ENCODE measurements at places on chromosomes 11 and 22. TPM values are rescaled to one million over a fixed set of nuclear protein-coding genes. Genes with fewer than 3 reads are reported as not detected.

PKDREJ gene
- not detected for total RNA-seq

CCDC90B gene
- 18.4 TPM for total RNA-seq

OSBPL5 gene
- 9.3 TPM for total RNA-seq

MMP10 gene
- total RNA-seq = not detected

NPTXR gene
- total RNA-seq = 0.36 TPM

GRCh38 chr11:75028724-75029123 is 40.0 kb downstream of the NEU3 start:
- no peak overlapping the region for H3K4me3 ChIP-seq
- DNase-seq = no peak
- H3K27ac ChIP-seq = no peak overlapping the region
- H3K4me1 ChIP-seq = peaks cover 26% of the 10 kb centered on the region
- no peaks in the 10 kb centered on the region for H3K27me3 ChIP-seq

DNA sequence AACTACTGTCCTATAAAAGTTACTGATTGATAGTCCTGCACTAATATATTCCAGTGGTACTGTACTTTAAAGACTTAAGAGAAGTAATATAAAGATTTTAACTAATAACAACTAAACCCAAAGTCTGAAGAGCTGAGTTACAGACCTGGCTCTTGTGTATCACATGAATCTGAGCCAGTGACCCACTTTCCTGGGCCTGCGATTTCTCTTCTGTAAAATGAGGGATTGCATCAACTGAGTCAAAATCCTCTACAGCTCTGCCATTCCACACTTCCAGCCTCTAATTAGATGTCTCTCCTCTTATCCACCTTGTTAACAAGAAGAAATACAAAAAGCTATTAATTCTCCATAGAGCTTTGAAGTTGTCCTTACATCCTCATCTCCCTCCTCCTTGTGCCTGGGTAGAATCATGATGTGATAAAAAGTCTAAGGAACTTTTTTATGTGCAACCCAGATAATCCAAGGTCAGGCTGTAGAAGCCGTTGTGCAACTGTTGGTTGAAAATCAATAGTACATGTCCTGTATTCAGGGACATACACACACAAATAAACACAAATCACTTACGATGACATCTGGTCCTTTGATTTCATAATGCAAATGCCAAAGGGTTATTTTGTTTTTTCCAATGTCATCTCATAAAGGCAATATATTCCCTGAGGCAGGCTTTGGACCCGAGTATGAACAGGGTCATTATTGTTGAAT is 410.3 kb downstream of the KCNA4 start:
- no peak for DNase-seq
- H3K36me3 ChIP-seq = no peaks in the 10 kb centered on the region
- no peaks in the 10 kb centered on the region for H3K4me1 ChIP-seq
- no peaks in the 10 kb centered on the region for H3K27me3 ChIP-seq
- H3K27ac ChIP-seq = no peak overlapping the region
- no peak overlapping the region for H3K4me3 ChIP-seq

DNA sequence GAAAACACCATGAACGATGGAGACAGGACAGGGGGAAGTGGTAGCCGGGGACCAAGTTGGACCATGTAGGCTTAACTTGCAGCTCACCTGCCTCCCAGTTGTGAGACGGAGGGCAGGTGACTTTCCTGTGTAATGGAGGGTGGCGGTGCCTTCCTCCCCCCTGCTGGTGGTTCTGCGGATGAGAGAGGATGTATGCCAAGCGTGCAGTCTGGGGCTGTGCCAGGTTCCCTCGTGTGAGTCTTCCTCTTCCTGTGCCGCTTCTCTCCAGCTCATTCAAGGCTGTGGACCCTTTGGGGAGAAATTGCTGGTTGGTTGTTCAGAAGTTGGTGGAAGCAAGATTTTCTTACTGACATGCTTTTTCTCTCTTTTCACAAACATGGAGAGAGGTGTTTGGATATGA is 35.1 kb downstream of the MPPED1 start:
- H3K4me1 ChIP-seq = no peaks in the 10 kb centered on the region
- DNase-seq = no peak
- no peak overlapping the region for H3K4me3 ChIP-seq
- H3K36me3 ChIP-seq = no peaks in the 10 kb centered on the region
- H3K27ac ChIP-seq = no peak overlapping the region

GRCh38 chr11:126152152-126152551 is 59.3 kb downstream of the RPUSD4 start:
- no peak for DNase-seq
- no peaks in the 10 kb centered on the region for H3K4me1 ChIP-seq
- no peak overlapping the region for H3K4me3 ChIP-seq
- H3K27ac ChIP-seq = no peak overlapping the region

GRCh38 chr22:26740253-26740652 is 82.9 kb downstream of the MIAT start:
- H3K27ac ChIP-seq = no peak overlapping the region
- peaks cover 3% of the 10 kb centered on the region for H3K4me1 ChIP-seq
- H3K4me3 ChIP-seq = no peak overlapping the region
- H3K36me3 ChIP-seq = no peaks in the 10 kb centered on the region
- no peaks in the 10 kb centered on the region for H3K27me3 ChIP-seq
- DNase-seq = no peak

- peaks cover 23% of the 10 kb centered on the region for H3K36me3 ChIP-seq
- H3K27me3 ChIP-seq = no peaks in the 10 kb centered on the region
- H3K4me1 ChIP-seq = peaks cover 30% of the 10 kb centered on the region
- H3K27ac ChIP-seq = peak overlapping the region; percentile 81
- H3K4me3 ChIP-seq = peak overlapping the region; percentile 97
- DNase-seq = peak; percentile 71
Observed at GRCh38 chr22:19430890-19431541, 517 bp downstream of the HIRA start.

DNA sequence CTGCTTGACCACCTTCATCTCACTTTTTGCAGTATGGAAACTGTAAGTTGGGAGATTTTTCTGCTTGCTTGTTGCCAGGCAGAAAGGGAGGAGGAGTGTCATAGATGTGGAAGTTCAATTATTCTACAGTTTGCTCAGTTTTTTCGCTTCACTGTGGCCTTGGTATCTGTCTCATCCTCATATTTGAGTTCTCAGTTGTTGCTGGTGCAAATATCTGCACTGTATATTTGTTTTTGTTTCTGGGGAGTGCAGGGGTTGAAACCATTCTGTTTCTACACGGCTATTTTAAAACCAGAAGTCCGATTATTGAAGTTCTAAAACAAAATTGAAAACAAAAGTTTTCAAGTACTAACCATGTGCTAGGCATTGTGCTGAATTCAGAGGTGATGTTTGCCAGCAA is 153.4 kb downstream of the JRKL start:
- no peak overlapping the region for H3K27ac ChIP-seq
- no peak overlapping the region for H3K4me3 ChIP-seq
- no peaks in the 10 kb centered on the region for H3K4me1 ChIP-seq
- no peaks in the 10 kb centered on the region for H3K36me3 ChIP-seq
- no peak for DNase-seq

GRCh38 chr11:64101461-64101860 is 64.5 kb downstream of the MACROD1 start:
- H3K27me3 ChIP-seq = no peaks in the 10 kb centered on the region
- peak overlapping the region; percentile 38 for H3K4me3 ChIP-seq
- H3K27ac ChIP-seq = peak overlapping the region; percentile 66
- DNase-seq = no peak
- peaks cover 59% of the 10 kb centered on the region for H3K4me1 ChIP-seq

DNA sequence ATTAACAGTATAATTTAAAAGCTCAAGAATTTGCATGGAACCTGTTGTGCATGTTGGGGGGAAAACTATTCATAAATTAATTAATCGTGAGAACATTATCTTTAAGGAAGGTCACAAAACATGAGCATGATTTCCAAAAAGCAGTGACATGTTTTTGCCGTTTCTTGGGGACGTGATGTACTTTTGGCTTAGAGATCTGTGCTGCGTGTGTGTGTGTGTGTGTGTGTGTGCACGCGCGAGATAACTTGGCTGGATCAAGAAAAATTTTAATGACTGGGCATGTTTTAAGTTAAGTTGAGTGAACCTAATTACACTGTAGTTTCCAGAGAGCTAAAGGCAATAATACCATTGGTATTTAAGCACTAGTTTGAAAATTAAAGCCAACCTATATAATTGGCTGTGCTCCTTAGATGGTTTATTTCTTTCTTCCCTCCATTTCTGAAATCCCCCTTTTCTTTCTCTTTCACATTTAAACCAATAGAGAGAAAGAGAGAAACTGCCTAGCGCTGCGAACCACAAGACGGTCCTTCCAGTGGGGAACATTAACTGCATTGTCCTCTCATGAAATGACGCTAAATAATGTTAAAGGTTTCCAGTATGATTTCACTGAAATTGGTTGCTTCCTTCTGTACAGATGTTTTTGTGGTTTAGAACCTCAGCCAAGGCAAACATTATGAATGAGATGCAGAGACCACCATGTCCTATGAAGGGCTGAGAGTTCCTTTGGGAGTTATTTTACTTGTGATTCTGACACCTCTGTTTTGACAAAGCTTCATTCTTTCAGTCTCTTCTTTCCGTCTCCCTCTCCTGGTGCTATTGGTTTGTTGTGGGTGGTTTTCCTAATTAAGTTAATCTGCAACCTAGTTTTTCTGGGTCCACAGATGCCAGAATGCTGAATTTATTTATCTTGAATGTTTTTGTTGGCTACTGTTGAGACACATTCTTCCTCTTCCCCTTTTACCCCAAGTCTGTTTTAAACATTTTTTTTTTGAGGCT is 51.7 kb downstream of the ZBTB16 start:
- no peaks in the 10 kb centered on the region for H3K27me3 ChIP-seq
- H3K36me3 ChIP-seq = peaks cover 5% of the 10 kb centered on the region
- H3K4me3 ChIP-seq = peak overlapping the region; percentile 40
- peak overlapping the region; percentile 99 for H3K27ac ChIP-seq
- DNase-seq = no peak

GRCh38 chr11:121762820-121763219 is 310.1 kb upstream of the SORL1-AS1 start:
- no peaks in the 10 kb centered on the region for H3K4me1 ChIP-seq
- no peaks in the 10 kb centered on the region for H3K36me3 ChIP-seq
- H3K27me3 ChIP-seq = peaks cover 3% of the 10 kb centered on the region
- no peak for DNase-seq
- no peak overlapping the region for H3K4me3 ChIP-seq

DNA sequence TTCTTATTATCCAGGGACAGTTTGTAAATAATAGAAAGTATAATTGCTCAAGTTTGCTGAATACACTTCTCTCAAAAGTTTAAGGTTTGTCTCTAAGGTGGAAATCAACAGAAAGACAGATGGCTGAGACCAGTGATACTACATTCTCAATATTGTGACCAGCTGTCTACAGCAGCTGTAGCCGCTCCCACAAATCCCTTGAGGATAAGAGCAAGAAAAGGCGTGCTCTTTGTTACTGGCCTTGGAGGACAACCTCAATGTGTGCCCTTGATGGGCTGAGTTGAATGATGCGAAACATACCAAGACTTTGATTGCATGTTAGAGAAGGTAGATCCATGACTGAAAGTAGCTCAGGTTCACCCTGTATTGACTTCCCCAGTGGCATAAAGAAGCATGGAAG is 6.1 kb downstream of the OR6M1 start:
- no peaks in the 10 kb centered on the region for H3K27me3 ChIP-seq
- H3K4me1 ChIP-seq = no peaks in the 10 kb centered on the region

- DNase-seq = no peak
- no peak overlapping the region for H3K4me3 ChIP-seq
- H3K4me1 ChIP-seq = no peaks in the 10 kb centered on the region
- no peaks in the 10 kb centered on the region for H3K27me3 ChIP-seq
- H3K27ac ChIP-seq = no peak overlapping the region
- H3K36me3 ChIP-seq = no peaks in the 10 kb centered on the region
Observed at GRCh38 chr11:61194981-61195695, 8.2 kb upstream of the PGA3 start.

GRCh38 chr22:43203471-43203981 is 16.6 kb upstream of the TTLL12 start:
- DNase-seq = peak; percentile 14
- H3K4me3 ChIP-seq = no peak overlapping the region
- H3K36me3 ChIP-seq = no peaks in the 10 kb centered on the region
- no peaks in the 10 kb centered on the region for H3K4me1 ChIP-seq
- no peak overlapping the region for H3K27ac ChIP-seq

Data from psoas muscle (tissue), 8 donors.